CD4-positive, alpha-beta T cell treated with Interleukin-6 at 100 ng/mL for 8 hours (primary cell): ENCODE measurements at places on chromosomes 4 and X.

GRCh38 chr4:70399319-70399718 lies 1.6 kb downstream of the OPRPN start:
- DNase-seq = no peak

DNA sequence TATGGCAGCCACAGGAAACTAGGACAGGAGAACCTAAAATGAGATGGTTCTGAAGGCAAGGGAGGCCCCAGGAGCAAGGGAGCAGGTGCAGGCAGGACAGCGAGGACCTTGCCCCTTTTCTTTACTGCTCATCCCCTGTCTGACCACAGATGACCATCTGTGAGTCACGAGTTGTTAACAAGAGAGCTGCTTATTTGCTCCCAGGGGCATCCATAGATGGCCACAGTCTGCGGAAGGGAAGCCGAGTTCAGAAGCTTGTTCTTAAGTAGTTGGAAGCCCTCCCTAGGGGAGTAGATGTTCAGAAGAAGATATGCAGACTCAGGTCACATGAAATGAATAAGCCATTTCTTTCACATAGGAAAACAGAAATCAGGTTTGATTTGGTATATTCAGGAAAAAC lies 69.4 kb downstream of the EVC2 start:
- no peak for DNase-seq

GRCh38 chrX:39796856-39797255 lies 300.9 kb downstream of the BCOR start:
- no peak for DNase-seq

DNA sequence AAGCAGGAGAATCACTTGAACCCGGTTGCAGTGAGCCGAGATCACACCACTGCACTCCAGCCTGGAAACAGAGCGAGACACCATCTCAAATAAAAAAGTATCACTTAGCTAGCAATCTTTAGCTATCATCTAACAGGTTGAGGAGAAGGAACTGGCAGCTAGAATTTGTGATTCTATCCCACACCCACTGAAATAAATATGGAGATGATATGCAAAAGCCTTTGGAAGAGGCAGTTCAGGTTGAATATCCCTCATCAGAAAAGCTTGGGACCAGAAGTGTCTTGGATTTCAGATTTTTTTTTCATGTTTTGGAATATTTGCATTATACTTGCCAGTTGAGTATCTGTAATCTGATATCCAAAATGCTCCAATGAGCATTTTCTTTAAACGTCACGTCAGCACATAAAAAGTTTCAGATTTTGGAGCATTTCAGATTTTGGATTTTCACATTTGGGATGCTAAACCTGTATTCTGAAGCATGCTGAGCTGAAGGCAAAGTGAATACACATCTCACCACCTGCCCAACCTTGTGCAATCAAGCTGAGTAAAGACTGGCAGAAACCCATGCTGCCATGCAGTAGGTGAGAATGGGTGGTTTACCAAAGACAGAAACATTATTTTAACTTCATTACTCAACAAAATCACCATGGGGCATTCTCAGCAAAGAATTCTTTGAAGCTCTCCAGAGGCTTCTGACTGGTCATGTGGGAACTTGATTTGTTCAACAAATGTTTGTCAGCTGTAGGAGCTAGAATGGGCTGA lies 159.3 kb downstream of the SH3KBP1 start:
- no peak for DNase-seq

DNA sequence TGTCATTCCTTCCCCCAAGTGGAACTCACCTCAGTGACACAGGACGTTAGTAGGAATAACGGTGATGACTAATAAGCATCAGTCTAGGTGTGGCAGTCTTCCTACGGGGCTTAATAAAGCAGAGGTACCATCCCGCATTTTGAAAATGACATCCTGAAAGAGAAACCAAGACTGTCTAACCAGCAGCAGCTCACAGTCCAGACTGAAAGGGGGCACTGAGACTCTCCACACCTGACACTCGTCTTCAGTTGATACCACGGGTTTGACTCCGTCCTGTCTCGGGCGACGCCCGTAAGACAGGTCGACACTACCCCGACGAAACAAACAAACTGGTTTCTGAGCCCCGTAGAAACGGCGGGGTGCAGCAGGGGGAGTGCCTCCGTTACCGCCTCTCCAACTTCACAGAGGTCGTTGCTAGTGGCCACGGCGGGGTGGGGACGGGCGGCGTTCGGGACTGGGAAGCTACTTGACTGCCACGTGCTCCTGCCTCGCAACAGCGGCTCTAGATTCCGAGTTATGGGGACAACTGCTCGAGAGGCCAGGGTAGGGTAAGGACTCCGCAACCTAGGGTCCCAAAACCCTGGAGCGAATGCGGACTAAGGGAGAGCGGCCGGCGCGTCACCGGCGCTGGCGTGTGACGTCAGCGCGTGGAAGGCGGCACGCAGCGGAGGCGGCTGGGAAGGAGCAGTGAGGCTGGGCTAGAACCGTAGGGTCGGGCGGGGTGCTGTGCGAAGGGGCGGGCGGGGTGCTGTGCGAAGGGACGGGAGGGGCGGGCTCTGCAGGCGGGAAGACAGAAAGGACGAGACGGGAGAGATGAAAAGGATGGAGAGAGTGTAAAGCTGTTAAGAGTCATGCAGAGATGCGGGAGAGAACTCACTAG lies at the start of gene NEK1:
Gene NEK1, minus strand, starts transcription at position 593 of the 880 bp plus-strand sequence. CDS start 9,953 bp downstream, outside the sequence.
- DNase-seq = peak; percentile 86

- no peak for DNase-seq
These were observed 524.1 kb downstream of the TRIML1 start for GRCh38 chr4:188663369-188663768.

GRCh38 chr4:47410271-47410670 lies 53.2 kb downstream of the COMMD8 start:
- no peak for DNase-seq

DNA sequence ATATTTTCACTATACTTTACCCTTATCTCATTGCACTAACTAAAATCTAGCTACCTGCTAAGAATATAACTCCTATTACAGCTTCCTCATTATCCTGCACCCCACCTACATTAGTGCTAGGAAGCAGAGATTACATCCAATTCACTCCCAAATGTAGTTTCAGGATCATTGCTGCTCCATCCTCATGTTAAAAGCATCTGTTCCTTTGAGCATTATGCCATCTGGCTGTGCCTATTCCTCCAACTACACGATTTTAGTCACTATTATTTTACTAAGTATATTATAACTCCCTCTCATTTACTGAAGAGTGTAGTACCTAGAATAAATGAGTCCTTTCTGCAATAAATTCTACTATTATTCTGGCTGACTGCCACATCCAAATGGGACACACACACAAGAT lies 1586.9 kb downstream of the TECRL start:
- no peak for DNase-seq

DNA sequence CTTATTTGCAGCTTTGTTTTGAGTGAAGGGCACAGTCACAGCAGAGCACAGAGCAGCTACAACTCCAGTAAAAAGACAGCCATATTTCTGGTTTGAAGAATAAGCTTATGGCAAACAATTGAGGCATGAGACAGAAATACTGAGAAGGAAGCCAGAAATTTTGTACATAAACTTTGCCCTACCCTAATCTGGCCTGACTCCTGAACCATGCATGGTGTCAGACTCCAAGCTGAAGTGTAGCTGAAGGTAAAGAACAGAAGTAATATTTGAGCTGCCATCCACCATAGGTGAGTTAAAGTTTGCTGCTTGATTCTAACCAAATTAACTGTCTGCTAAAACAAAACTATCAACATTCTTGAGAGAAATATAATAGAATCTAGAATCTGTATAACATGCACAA lies 24.5 kb upstream of the TMEM192 start:
- DNase-seq = no peak

DNA sequence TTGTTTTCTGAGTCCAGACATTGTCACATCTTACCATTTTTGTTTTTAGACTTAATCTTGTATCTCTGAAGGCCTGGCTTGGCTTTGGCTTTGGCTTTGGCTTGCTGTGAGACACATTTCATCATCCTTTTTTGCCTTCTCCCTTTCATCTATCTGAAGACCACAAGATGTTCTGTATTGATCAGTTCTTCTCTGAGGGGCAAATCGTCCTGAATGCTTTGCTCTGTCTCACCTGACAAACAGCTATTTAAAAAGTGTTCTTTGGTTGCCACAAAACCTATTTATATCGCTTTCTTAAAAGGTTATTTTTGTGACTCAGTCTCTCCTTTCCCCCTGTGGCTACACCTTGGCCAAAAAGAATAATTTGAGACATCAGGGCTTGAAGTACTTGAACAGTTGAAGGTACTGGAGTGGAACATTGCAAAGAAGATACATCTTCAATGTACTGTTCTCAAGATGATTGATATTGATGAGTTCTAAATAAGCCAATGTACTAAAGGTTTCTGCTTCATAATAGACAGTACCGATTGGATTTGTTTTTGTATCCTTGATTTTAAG lies 80.7 kb downstream of the ALG13 start:
- no peak for DNase-seq

DNA sequence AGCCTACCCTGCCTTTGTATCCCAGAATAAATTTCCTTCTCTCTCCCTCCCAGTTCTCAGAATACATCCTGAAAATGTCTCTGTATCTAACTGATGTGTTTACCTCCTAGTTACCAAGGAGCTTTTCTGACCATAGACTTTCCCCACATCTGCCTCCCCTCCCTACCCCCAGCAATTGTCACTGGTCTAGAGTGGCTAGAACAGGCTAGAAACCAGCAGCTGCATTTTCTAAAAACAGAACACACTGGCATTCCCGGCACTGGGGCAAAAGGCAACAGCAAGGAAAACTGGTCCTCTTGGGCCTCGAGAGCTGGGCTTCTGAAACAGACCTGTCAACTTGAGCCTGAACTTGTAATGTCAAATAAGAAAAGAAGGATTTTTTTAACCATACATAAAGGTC lies 16.4 kb downstream of the TASL start:
- DNase-seq = no peak

DNA sequence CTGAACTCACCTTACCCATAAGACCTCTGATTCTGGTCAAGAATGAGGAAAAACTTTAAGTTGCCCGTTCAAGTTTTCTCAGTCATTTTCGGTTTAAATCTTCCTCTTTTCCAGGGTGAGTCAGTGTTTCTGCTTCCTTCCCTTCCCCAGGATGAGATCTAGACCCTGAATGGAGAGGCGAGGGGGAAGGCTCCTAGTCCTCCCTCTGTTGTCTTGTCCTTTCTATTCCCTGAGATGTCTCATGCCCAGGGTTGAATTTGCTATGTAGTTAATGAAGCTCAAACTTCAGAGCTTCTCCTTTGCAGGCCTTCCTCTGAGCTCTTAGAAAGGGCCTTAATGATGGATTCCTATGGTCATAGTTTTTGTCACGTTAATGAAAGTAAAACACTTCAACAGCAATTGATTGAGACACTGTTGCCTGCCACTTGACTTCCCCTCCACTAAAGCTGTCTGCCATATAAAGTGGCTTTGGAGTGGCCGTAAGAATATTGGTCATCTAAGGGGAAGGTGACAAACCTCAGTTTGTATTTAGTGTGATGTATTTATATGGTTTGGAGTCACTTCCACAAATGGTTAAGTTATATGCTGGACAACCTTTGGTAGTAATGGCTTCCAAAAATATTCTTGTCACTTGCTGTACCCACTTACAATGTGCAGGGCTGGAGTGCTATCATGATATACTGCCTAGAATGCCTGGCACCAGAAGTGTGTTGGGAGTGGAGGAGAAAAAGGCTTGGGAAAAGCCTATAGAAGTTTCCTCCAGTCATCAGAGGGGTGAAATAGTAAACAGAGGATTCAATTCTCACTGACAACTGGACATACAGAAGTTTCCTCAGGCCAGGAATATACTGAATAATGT lies 24.3 kb upstream of the GPRIN3 start:
- DNase-seq = no peak

- DNase-seq = no peak
These were observed 298.3 kb downstream of the EVC2 start for GRCh38 chr4:5409972-5410618.
